NCI-H2107 (cell line): ENCODE measurements at places on chromosomes 7 and 10.

DNA sequence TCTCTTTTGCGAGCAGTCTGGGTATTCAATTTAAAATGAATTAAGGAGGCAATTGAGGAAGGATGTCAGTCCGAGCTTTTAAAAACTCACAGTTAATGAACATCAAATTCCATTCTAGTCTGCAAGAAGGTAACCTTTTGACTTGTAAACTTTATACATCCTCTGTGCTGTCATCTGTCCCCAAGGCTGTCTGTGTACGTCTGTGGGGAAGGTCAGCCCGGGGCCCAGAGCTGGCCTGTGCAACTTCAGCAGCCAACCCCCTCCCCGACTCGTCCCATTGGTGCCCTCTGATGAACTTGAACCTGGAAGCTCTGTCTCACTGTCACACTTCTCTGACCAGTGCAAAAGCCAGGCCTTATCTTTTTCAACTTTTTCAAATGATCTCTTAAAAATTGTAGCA is 80.3 kb downstream of the CCDC3 start:
- DNase-seq, result no peak

- DNase-seq, result no peak
Measured at GRCh38 chr10:68796605-68797004, 30.7 kb upstream of the STOX1 start.

- no peak for DNase-seq
Measured at GRCh38 chr10:7563770-7564169, 103.0 kb downstream of the ITIH5 start.

DNA sequence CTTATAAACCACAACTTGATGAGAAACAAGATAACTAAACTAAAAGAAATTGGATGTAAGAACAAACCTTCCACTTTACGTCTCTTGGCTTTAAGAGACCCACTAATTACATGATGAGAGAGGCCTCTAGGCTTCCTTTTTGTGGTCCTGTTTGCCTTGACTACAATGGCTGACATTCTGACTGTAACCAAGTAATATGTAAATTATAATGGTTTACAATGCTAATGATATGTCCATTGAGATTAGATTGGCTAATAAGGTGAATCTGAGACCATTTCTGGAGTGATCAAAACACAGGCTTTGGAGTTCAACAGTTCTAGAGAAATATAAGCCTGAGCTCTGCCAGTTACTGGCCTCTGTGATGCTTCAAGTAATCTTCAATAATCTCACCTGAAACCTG is 39.4 kb upstream of the AGMO start:
- no peak for DNase-seq

DNA sequence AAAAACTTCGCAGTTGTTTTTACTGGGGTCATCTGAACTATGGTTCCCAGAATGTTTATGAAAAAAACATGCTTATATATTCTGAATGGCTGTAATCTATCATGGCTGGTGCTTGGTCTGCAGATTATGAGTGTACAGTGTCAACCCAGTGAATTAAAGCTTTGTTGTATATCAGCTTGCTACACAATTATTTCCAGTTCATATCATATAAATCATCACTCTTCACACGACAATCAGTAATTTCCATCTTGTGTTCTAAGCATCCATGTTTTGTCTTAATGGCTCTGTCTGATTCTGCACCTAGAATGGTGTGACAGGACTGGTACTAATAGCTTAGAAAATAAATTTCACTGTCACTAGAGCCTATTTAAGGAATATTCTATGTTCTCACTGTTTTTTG is 83.6 kb downstream of the CABCOCO1 start:
- DNase-seq, result no peak

- no peak for DNase-seq
Measured at GRCh38 chr7:86932038-86932512, 127.4 kb downstream of the ELAPOR2 start.

DNA sequence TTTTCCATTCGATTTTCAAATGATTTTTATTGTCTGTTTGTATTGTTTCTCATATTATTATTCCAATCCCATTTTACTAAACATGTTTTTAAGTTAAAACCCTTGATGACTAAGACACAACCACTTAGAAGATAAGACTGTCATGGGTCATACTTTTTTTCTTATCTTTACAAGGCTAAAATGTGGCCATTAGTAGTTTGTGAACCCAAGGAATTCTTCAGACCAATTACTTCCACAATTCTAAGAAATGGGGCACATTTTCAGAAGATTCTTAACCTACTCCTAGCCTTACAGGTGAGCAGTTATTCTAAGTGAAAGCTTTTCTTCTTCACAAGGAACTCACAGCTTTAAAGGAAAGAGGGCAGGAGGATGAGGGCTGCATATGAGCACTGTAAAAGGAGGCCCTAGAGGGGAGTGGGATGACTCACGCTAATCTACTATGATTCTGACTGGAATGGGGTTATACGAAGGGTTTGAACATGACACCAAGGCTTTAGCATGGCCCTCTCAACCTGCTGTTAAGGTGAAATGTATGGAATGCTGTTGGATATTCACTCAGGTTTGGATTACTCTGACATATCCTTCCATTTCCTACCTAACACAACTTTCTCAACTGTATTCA is 81.0 kb downstream of the SORCS1 start:
- DNase-seq, result no peak

GRCh38 chr10:108582888-108583287 is 1340.4 kb downstream of the XPNPEP1 start:
- no peak for DNase-seq

- no peak for DNase-seq
Measured at GRCh38 chr7:50315739-50316671, 11.5 kb downstream of the IKZF1 start.

DNA sequence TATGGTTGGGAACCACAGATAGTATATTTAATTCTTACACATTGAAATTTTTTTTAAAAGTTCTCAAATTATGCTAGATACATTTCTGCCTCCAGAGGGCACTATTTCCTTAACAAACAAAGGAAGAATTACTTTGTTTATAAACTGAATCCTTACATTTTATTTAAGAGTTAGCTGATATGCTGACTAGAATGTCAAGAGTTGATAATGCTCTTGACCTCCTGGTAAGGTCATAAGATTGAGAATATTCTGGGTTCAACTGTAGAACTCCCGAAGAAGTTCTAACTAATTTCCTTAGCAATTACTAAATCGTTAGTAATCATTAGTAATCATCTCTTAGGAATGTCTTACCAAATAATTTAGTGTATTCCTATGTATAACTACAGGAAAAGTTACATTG is 95.3 kb upstream of the CYP26C1 start:
- DNase-seq, result no peak

GRCh38 chr10:119625570-119626280 is 25.5 kb upstream of the BAG3 start:
- no peak for DNase-seq
